ENCODE measurements at places on chromosomes 12 and 14. TPM values are rescaled to one million over a fixed set of nuclear protein-coding genes. Genes with fewer than 3 reads are reported as not detected.

Gene SELPLG
- total RNA-seq, result 0.51 TPM

Gene PKP2
- total RNA-seq, result under 0.01 TPM

Gene RFLNA
- total RNA-seq, result 0.26 TPM

Gene PIP4K2C
- total RNA-seq, result 9.0 TPM

Gene LAG3
- total RNA-seq, result 0.26 TPM

Gene ZNF26
- 9.4 TPM for total RNA-seq

Gene ABHD4
- 20.5 TPM for total RNA-seq

Gene CLEC4A
- 0.33 TPM for total RNA-seq

Gene SYCP3
- 0.26 TPM for total RNA-seq

Gene PFDN5
- 788 TPM for total RNA-seq

Gene FIGNL2
- 0.17 TPM for total RNA-seq

Gene L3HYPDH
- total RNA-seq, result 39.8 TPM

Gene CAPZA3
- total RNA-seq, result not detected

Gene C1R
- 650 TPM for total RNA-seq

Gene KRT2
- not detected for total RNA-seq

Gene GALNT8
- total RNA-seq, result under 0.01 TPM

Gene ASPG
- not detected for total RNA-seq

Gene HNRNPC
- 885 TPM for total RNA-seq
